Esophagus muscularis mucosa (tissue), 4 donors: ENCODE measurements at places on chromosomes 2 and 18.

GRCh38 chr2:37779611-37780386, 108.4 kb upstream of the CDC42EP3 start:
- DNase-seq, result peak; percentile 82

DNA sequence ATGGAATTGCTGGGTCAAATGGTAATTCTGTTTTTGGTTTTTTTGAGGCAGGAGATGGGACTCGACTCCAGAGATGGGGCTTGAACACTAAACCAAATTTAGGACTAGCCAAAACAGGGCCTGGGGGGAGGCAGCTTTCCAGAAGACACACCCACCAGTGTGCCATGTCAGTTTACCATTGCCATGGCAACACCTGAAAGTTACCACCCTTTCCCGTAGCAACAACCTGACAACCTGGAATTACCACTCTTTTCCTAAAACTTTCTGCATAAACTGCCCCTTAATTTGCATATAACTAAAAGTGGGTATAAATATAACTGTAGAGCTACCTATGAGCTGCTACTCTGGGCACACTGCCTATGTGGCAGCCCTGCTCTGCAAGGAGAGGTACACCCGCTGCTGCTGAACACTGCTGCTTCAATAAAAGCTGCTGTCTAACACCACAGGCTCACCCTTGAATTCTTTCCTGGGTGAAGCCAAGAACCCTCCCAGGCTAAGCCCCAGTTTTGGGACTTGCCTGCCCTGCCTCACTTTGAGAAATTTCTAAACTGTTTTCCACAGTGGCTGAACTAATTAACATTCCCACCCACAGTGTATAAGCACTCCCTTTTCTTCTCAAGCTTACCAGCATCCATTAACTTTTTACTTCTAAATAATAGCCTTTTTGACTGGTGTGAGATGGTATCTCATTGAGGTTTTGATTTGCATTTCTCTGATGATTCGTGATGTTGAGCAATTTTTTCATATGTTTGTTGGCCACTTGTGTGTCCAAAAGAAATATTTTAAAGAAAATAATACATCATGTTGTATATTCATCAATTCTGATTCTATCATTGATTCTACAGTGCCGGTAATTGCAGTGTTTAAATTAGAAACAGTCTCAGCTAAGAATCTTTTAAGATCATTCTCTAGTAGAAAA, 10.6 kb downstream of the CDK15 start:
- no peak for DNase-seq

GRCh38 chr2:152617456-152618192, 99.6 kb downstream of the PRPF40A start:
- no peak for DNase-seq

GRCh38 chr2:239824046-239824694, 201.0 kb downstream of the NDUFA10 start:
- peak; percentile 90 for DNase-seq

GRCh38 chr2:230161184-230161583, 58.6 kb downstream of the SP110 start:
- no peak for DNase-seq

- DNase-seq, result no peak
Observed at GRCh38 chr2:8307606-8308180, 374.2 kb upstream of the ID2 start.

- no peak for DNase-seq
Observed at GRCh38 chr18:13376841-13377351, 158.3 kb downstream of the LDLRAD4 start.

DNA sequence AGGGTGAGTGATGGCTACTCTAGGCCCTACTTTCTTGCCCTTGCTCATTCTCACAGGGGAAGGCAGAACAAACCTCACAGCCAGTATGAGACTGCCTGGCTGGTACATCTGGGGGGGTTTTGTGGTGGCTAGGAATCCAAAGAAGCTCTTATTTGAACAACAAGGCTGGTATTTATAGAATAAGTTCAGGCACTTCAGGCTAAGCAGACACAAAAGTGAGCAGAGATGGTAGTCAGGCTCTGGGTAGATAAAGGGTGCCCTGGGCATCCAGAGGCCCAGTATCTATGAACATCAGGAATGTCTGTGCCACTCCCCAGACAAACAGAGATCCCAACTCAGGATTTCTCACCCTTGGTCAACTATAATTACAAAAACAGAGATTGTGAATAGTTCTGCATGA, 57.2 kb upstream of the RTN4 start:
- DNase-seq, result no peak

- DNase-seq, result no peak
Observed at GRCh38 chr2:71545572-71546274, 92.4 kb downstream of the DYSF start.

DNA sequence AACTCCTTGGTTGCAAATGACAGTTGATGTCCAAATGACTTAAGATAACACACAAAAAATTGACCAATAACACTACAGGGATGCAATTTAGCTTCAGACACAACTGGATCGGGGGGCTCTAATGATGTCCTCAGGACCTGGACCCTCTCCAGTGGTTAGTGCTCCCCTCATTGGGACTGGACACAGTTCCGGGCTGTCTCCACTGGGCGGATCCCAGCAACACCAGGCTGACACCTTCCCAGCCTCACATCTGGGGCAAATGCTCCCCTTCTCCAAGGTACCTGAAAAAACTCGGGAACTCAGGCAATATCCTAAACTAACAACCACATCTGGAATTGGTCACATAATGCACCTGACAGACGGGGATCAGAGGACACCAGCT, 48.7 kb downstream of the PSMG2 start:
- no peak for DNase-seq

- no peak for DNase-seq
Observed at GRCh38 chr2:42142547-42143184, 26.5 kb upstream of the EML4 start.

GRCh38 chr2:234994438-234995321, 42.9 kb downstream of the SH3BP4 start:
- DNase-seq, result no peak

GRCh38 chr2:15666861-15667808, 75.5 kb downstream of the DDX1 start:
- DNase-seq, result no peak

DNA sequence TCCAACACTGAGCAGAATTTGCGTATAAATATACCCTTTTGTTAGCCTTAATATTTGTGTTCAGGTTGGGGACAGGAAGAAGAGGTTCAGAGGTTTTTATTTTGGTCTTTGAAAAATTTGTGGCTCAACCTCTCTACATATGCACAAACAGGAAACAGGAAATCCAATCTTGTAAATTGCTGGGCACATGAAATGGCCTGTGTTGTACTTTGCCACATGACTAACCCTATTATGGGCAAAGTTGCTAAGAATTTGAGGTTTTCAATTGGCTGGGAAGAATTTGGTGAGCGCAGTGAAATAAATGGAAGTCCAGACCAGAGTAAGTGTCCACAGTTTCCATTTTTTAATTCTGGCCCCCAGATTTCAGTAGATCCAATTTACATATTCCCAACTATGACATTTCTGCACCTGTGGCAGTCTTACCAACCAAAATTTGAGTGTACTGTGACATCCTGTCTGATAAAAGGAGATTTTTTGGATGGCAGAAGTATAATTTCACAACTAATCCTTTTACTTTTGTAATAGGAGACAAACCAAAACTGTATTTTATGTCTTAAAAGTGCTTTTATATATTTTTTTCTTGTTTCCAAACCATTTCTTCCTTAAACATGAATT, 63.6 kb downstream of the COX7A2L start:
- DNase-seq, result no peak
